ENCODE measurements at places on chromosomes 1 and 21.

GRCh38 chr1:22508991-22509390 lies 54.3 kb upstream of the EPHA8 start:
- no peak for DNase-seq

- no peak for DNase-seq
Observed at GRCh38 chr1:94919241-94920030, 7.5 kb downstream of the CNN3 start.

DNA sequence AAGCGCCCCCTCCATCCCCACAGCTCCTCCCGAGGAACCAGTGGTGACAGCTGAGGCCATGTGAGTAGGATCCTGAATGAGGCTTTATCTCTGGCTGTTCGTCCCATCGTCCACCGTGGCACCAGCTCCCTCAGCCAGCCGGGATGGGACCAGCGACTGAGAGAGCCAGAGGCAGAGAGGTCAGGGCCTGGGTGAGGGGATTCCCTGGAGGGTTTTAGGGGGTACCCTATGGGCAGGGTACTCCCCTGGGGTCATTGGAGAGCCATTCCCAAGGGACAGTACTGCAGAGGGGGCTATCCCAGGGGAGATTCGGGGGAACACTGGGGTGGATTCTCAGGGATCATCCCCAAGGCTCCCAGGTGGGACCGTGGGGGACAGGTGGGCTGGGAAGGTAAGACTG lies 2.4 kb downstream of the TMEM125 start:
- DNase-seq, result no peak

GRCh38 chr1:203324105-203325025 lies 19.0 kb downstream of the BTG2 start:
- peak; percentile 77 for DNase-seq

GRCh38 chr1:94773931-94774422 lies 46.2 kb upstream of the SLC44A3 start:
- no peak for DNase-seq

DNA sequence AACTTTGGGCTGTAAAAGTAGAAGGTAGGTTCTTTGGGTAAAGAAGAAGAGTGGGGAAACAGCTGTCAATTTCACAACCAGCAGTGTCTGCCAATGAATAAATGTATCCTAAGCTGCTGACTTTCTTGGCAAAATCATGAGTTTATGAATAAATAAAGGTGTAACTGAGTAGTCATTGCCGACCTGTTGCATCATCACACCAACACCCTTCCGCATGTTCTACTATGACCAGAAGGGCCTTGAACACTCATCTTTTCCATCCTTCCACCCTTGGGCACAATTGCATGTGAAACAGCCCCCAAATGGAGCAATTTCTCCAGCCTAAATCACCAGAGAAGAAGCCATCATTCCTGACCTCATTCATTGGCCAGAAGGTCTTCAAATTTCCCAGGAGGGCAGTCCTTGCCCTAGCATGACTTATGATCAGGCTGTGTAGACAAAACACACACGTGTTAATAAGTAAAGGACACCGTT lies 31.2 kb upstream of the QSOX1 start:
- no peak for DNase-seq

GRCh38 chr1:184197831-184198230 lies 146.3 kb downstream of the TSEN15 start:
- no peak for DNase-seq

DNA sequence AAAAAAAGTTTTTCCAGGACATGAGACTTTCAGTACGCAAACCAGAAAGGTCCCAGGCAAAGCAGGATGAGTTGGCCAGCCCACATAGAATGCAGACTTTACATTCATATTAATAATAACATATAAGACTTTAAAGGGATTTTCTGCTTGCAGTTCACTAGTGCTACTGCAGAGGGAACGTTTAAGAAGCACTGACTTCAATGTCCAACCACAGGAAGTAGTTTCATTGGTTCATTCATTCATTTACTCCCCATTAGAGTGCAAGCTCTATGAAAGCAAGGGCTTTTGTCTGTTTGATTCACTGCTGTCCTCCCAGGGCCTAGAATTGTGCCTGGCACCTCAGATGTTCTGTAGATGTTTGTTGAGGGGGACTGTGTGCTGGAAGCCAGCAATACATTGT lies 11.8 kb upstream of the SERINC2 start:
- DNase-seq, result no peak

DNA sequence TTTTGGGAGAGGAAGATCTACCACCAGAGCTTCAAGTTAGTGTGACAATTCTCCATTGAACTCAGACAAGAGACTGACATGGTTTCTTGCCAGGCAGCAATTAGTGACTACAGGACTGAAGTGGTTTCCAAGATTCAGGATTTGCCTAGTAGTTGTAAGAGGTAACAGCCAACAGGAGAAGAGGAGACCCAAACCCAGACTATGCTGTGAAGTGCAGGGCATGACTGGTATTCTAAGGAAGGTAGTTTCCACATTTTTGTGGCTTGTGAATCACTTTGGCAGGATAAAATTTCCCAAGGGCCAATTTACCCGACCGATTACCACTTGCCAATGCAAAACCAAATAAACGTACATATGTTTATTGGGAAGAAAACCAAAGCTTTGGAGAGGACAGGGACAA lies 14.7 kb upstream of the RAP1A start:
- DNase-seq, result no peak

- no peak for DNase-seq
Observed at GRCh38 chr1:113958691-113959090, 20.6 kb upstream of the OLFML3 start.

GRCh38 chr1:62386351-62387121 lies 50.3 kb upstream of the USP1 start:
- no peak for DNase-seq

GRCh38 chr1:11068600-11069473 lies 9.0 kb upstream of the SRM start:
- no peak for DNase-seq

DNA sequence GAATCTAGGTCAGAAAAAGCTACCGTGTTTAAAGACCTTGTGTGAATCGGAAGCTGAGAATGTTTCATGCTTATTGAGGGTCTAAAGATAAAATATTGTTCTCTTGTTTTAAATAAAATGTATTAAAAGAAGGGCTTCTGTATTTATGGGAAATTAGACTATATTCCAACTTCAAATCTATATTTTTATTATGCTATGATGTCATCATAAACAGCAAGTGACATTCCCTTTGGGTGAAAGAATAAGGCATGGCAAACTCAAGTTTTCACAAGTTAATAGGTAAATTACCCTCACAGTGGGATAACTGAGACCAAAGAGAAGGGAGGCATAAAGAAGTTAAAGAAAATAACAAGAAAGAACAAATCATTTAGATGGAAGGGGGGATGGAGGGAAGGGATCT lies 333.8 kb upstream of the NR5A2 start:
- no peak for DNase-seq

GRCh38 chr1:237416924-237417655 lies 375.1 kb downstream of the RYR2 start:
- no peak for DNase-seq

DNA sequence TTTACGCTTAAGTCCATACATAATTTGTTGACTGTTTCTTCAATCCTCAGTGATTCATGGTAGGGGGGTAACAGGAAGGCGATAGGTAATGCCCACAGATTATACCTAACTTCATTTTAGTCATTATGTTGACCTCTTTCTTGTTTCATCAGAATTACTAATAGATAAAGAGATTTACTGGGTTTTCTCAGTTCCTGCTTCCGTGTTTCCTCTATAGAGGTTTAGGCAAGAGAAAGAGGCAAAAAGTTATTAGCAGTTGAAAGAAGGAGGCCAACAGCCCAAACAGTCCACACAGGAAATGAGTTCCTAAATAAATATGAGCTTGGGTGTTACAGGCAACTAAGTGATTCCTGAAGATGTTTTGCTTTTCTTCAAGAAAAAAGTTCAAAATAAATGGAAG lies 17.9 kb upstream of the CLCA1 start:
- DNase-seq, result no peak

- DNase-seq, result no peak
Observed at GRCh38 chr1:920521-920920, 3.2 kb upstream of the SAMD11 start.

Measured in NCI-H446 treated with DMSO at 0.1 percent for 48 hours (cell line).